ENCODE measurements at places on chromosomes 5 and 9.

DNA sequence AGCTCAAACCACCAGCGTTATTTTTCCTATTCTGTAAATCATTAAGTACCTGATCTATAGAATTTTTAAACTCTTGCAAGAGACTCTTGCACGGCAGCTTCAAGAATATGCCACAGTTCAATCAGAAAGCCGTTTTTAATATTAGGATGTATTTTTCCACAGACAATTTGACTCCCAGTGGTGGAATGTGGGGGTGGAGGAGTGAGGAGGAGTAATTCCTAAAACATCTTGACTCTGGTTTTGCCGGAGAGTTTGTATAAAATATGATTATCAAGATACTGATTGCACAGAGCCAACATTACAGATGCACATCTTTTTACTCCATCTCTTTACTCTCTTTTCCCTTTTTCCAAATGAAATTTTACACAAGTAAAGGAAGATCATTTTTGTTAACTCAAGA is 288.3 kb downstream of the ENC1 start:
- H3K36me3 ChIP-seq, result no peaks in the 10 kb centered on the region
- no peaks in the 10 kb centered on the region for H3K27me3 ChIP-seq
- H3K4me3 ChIP-seq, result no peak overlapping the region
- no peak for DNase-seq

DNA sequence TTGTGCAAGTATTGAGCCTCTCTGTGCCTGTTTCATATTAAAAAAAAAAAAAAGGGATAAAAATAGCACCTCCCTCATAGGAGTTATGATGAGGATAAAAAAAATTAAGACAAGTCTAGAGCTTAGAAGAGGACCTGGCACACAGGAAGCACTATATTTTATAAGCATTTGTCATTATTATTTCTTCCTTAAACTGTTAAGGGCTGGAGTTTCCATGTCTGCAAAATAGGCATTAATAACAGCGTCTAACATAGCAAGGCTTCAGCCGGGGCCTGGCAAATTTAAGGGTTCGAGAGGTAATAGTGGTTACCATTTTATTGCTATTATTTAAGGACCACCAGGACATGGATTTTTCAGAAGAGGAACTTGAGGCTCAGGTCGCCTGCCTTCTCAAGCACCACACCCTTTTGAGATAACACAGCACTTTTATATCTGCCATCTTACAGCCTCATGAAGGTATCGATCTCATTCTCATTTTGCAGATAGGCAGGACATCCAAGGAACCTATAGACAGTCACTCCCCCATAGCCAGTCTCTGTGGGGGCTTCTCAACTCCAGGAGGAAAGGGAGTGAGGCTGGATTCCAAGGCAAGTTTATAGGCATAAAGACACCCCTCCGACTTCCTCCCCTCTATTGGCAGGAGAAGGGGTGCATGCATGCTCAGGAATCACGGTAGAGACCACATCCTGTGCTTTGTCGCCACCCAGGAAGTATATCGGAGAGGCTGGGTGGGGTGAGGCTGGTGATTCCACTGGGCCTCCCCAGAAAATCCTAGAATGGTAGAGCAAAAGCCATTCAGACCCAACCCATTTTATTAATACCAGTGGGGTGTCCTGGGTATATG is 2.4 kb downstream of the ANXA6 start:
- DNase-seq, result peak; percentile 42
- peaks cover 65% of the 10 kb centered on the region for H3K4me1 ChIP-seq
- H3K27me3 ChIP-seq, result no peaks in the 10 kb centered on the region
- peak overlapping the region; percentile 16 for H3K27ac ChIP-seq
- peak overlapping the region; percentile 89 for H3K4me3 ChIP-seq

- peak overlapping the region; percentile 35 for H3K27ac ChIP-seq
- peaks cover 49% of the 10 kb centered on the region for H3K4me1 ChIP-seq
- no peak for DNase-seq
- H3K27me3 ChIP-seq, result no peaks in the 10 kb centered on the region
Observed at GRCh38 chr9:97907046-97907445, 15.3 kb downstream of the TRMO start.

- H3K27ac ChIP-seq, result peak overlapping the region; percentile 94
- peaks cover 48% of the 10 kb centered on the region for H3K4me1 ChIP-seq
- peaks cover 27% of the 10 kb centered on the region for H3K27me3 ChIP-seq
- DNase-seq, result peak; percentile 74
Observed at GRCh38 chr5:42950456-42951292, 89.4 kb downstream of the ANXA2R start.

DNA sequence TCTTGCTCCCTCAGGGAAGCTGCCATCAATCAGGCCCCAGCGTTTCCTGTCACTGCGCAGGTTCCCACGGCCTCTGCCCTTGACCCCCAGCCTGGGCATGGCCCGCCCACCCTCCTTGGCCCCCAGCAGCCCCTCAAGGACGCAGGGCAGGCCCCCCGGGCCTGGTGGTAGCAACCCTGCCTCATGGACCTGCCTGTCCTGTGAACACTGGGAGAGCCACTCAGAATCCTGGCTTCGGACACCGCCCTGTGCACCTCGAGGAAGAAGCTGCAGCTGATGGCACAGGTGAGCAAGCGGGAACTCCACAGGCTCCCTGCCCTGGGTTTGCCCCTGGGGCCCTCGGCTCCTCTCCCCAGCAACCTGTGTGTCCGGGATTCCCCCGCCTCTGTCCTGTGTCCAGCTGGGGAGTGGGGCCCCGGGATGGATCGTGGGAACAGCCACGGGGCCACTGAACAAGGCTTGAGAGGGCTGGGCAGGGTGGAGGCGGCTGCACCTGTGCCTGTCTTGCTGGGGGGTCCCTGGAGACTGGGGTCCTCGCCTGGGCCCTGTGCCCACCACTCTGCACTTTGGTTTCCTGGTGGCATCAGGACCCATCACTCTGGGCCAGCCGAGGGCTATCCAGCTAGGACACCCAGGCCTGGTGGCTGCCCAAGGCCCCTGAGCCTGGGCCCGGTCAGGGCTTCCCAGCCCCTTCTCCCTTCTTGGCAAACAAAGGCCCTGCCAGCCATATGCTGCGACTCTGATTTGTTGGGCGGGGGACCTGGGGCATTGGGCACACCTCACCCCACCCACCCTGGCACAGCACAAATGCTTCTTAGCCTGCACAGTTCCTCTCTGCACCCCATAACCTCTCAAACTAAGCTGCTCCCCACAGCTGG is 33.5 kb upstream of the EGFL7 start:
- H3K4me1 ChIP-seq, result peaks cover 44% of the 10 kb centered on the region
- no peak overlapping the region for H3K4me3 ChIP-seq
- H3K36me3 ChIP-seq, result no peaks in the 10 kb centered on the region
- no peak for DNase-seq
- H3K27me3 ChIP-seq, result no peaks in the 10 kb centered on the region

DNA sequence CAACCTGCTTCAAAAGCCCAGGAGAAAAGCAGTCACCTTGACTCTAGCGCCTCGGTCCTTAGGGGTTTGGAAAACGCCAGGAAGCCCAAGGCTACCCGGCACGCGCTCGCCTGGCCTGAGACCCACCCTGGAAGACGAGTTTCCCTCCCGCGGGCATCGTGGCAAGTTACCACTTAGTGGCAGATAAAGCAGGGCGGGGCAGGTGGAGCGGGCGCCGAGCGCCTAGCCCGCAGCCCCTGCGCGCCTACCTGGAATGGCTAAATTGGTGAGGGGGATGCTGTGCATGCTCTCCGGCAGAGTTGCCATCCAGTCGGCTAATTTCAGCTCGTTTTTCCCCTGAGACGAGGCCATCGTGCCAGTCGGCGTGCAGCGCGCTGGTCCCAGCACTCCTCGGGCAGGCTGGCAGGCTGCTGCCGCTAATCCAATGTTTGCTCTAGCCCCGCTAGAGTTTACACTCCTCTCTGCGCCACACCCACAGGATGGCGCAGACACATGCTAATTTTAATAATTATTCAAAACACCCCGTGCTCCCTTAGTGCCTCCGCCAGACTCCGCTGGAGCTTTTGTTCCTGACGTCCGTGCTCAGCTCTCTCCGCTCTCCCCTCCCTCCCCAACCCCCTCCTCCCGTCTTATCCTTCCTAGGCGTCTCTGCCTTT is at the start of gene PLCXD3:
Gene PLCXD3, minus strand, starts transcription at position 426 of the 656 bp plus-strand sequence. Its CDS starts 75 bp downstream, at position 351.
- no peaks in the 10 kb centered on the region for H3K36me3 ChIP-seq
- H3K4me3 ChIP-seq, result peak within 1 kb of the TSS; percentile 42
- peaks cover 19% of the 10 kb centered on the region for H3K4me1 ChIP-seq
- H3K27ac ChIP-seq, result peak within 1 kb of the TSS; percentile 60

DNA sequence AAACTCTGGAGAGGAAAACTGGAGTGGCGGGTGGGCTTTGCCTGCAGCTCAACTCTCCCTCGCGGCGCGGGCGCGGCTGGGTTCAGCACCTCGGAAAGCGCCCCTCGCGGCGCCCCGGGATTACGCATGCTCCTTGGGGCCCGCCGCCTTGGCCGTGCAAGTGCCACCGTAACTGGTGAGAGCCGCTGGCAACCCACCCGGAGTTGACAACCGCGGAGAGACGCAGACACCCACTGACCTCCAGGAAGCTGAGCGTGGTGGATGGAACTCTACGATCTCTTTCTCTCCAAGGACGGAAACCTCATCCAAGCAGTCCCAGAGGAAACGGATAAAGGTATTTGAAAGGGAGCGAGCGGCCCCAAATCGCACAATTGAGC is 194 bp upstream of the RXFP3 start:
- DNase-seq, result peak; percentile 49
- H3K27me3 ChIP-seq, result peaks cover 39% of the 10 kb centered on the region
- H3K36me3 ChIP-seq, result no peaks in the 10 kb centered on the region
- peaks cover 26% of the 10 kb centered on the region for H3K4me1 ChIP-seq

GRCh38 chr9:14031060-14031414 is 282.9 kb downstream of the NFIB start:
- H3K27ac ChIP-seq, result peak overlapping the region; percentile 75
- DNase-seq, result no peak
- no peaks in the 10 kb centered on the region for H3K36me3 ChIP-seq
- no peak overlapping the region for H3K4me3 ChIP-seq
- H3K27me3 ChIP-seq, result no peaks in the 10 kb centered on the region

DNA sequence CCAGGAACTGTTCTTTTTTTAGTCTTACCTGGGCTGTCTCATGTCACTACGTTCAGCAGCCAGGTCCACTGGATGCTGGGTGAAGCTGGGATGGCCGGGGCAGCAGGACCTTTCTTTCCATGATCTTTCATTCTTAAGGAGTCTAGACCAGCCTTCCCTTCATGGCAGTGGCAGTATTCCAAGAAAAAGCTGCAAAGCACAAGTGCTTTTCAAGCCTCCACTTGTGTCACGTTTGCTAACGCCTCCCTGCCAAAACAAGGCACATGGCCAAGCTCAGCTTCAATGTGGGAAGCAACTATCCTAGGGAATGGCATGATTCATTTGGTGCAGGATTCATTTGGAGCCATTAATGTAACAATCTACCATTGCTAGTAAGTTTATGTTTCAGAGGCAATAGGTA is 94.8 kb downstream of the RCL1 start:
- H3K4me3 ChIP-seq, result no peak overlapping the region
- H3K4me1 ChIP-seq, result no peaks in the 10 kb centered on the region
- H3K27me3 ChIP-seq, result no peaks in the 10 kb centered on the region
- H3K36me3 ChIP-seq, result peaks cover 9% of the 10 kb centered on the region
- no peak overlapping the region for H3K27ac ChIP-seq

GRCh38 chr5:137347865-137348264 is 151.3 kb downstream of the SPOCK1 start:
- H3K36me3 ChIP-seq, result no peaks in the 10 kb centered on the region
- H3K27me3 ChIP-seq, result no peaks in the 10 kb centered on the region
- H3K4me3 ChIP-seq, result no peak overlapping the region
- peaks cover 4% of the 10 kb centered on the region for H3K4me1 ChIP-seq
- no peak overlapping the region for H3K27ac ChIP-seq
- no peak for DNase-seq

GRCh38 chr9:115121181-115121580 is 3.2 kb upstream of the TNC start:
- no peak overlapping the region for H3K4me3 ChIP-seq
- H3K27ac ChIP-seq, result no peak overlapping the region
- H3K36me3 ChIP-seq, result no peaks in the 10 kb centered on the region
- no peaks in the 10 kb centered on the region for H3K27me3 ChIP-seq

DNA sequence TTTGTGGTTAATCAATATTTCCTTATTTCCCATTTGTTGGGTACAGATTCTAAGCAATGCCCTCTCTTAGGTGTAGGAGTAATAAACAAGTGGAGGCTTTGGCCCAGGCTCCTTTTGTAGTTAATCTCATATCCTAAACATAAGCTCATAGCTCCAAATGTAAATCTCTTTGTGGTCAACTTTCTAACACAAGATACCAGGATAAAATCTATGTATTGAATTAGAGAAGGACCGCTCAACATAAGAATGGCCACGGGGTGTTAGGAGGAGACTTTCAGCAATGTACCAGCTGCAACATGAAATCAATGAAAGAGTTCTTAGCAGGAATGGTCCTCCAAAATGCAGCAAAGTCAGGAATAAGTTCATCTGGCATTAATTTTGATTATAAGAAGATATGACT is 334.5 kb upstream of the ITGA1 start:
- DNase-seq, result no peak
- H3K27ac ChIP-seq, result no peak overlapping the region
- H3K27me3 ChIP-seq, result no peaks in the 10 kb centered on the region
- H3K4me1 ChIP-seq, result no peaks in the 10 kb centered on the region

GRCh38 chr5:61637566-61637965 is 305.5 kb downstream of the ZSWIM6 start:
- no peak overlapping the region for H3K4me3 ChIP-seq
- H3K4me1 ChIP-seq, result no peaks in the 10 kb centered on the region
- H3K27me3 ChIP-seq, result no peaks in the 10 kb centered on the region

DNA sequence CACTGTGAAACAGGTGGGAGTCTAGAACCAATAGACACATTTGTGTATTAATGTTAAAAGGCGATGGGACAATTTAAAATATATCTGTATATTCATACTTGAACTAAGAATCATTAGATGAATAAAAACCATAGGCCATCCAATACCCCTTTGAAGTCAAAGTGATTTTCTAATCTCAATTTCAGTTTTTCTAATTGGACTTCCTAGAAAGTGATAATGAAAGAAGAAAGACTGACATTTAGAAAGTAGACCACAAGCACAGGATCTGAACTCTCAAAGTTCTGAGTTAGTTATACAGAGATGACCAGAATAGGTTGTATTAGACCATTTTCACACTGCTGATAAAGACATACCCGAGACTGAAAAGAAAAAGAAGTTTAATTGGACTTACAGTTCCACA is 412.8 kb upstream of the PIK3R1 start:
- no peaks in the 10 kb centered on the region for H3K4me1 ChIP-seq
- H3K27me3 ChIP-seq, result no peaks in the 10 kb centered on the region
- no peak overlapping the region for H3K4me3 ChIP-seq
- no peak overlapping the region for H3K27ac ChIP-seq
- no peaks in the 10 kb centered on the region for H3K36me3 ChIP-seq

DNA sequence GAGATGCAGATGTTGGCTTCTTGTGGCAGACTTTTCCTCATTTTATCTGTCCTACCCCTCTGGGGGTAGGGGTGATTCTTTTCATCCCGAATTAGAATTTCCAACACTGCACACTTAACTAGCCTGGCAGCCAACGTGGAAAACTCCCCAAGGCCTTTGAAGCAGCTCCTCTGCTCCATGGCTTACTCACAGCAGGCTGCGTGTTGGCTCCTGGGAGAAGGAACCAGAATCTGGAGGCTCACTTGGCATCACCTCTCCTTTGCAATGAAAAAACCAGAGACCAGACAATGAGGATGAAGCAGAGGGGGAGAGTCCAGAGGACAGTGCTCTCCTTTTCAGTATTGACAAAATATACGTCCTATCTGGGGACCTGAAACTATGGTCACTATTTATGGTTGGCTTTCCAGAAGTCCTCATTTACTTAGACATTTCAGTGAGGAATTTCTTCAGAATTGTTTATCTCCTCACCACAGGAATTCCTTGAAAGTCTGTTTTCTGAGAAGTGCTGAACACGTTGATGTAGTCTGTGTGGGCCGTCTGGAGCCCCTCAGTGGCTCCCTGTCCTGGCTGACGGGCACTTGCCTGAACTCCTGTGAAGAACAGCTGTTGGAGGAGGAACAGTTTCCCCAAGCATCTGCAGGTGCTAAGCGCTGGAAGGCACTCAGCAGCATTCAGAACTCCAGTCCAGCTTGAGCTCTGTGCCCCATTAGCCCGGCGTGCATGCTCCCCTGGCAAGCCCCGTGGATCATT is 231.3 kb downstream of the RFK start:
- no peak overlapping the region for H3K4me3 ChIP-seq
- H3K27ac ChIP-seq, result no peak overlapping the region
- H3K27me3 ChIP-seq, result no peaks in the 10 kb centered on the region
- H3K36me3 ChIP-seq, result peaks cover 9% of the 10 kb centered on the region
